ENCODE measurements at places on chromosomes 1 and 21.

- H3K27ac ChIP-seq: no peak overlapping the region
- H3K27me3 ChIP-seq: peaks cover 52% of the 10 kb centered on the region
- peak overlapping the region; percentile 53 for H3K4me3 ChIP-seq
- H3K4me1 ChIP-seq: peaks cover 3% of the 10 kb centered on the region
- H3K36me3 ChIP-seq: no peaks in the 10 kb centered on the region
- no peak for DNase-seq
Observed at GRCh38 chr1:236687273-236687672, 974 bp downstream of the ACTN2 start.

GRCh38 chr1:50942334-50942733 is 17.7 kb downstream of the FAF1 start:
- H3K36me3 ChIP-seq: peaks cover 6% of the 10 kb centered on the region
- no peak overlapping the region for H3K4me3 ChIP-seq
- no peak overlapping the region for H3K27ac ChIP-seq

DNA sequence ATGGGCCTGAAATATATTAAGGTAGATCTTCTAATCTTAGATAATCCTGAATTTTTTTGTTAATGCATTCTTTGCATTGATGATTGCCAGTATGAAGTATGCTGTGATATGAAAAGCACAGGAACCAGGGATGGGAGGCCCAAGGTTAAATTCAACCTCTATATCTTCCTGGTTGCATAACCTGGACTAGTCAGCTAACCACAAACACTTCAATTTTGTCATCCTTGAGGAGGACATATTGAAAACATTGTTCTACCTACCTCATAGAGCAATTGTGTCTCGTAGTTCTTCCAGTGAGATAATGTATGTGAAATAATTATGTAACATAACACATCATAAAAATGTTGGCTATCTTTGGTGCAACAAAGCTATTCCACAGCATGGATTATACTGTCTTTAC is 25.6 kb downstream of the PDC start:
- no peaks in the 10 kb centered on the region for H3K36me3 ChIP-seq
- no peak overlapping the region for H3K27ac ChIP-seq
- no peak overlapping the region for H3K4me3 ChIP-seq
- H3K4me1 ChIP-seq: no peaks in the 10 kb centered on the region
- no peak for DNase-seq
- H3K27me3 ChIP-seq: no peaks in the 10 kb centered on the region

GRCh38 chr1:236451796-236452373 is 57.8 kb downstream of the EDARADD start:
- peak; percentile 43 for DNase-seq
- H3K4me1 ChIP-seq: peaks cover 19% of the 10 kb centered on the region
- H3K4me3 ChIP-seq: no peak overlapping the region
- H3K27me3 ChIP-seq: no peaks in the 10 kb centered on the region
- H3K27ac ChIP-seq: peak overlapping the region; percentile 26

GRCh38 chr1:7339953-7340352 is 431.1 kb upstream of the VAMP3 start:
- no peak for DNase-seq
- no peak overlapping the region for H3K27ac ChIP-seq
- no peaks in the 10 kb centered on the region for H3K36me3 ChIP-seq

DNA sequence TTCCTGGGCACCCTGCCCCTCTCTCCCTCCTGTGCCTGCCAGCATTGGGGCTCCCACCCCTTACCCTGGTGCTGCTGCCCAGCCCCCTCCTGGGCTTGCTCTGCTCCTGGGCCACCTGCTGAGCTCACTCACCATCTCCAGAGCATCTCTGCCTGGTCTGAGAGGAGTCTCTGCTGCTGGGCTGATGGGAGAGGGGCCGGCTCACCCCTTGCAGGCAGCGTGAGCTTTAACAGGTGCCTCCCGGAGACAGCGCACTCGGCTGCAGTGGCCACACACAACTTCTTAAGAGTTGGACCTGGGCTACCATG is 721.7 kb downstream of the MATN1 start:
- peaks cover 22% of the 10 kb centered on the region for H3K27me3 ChIP-seq
- no peak overlapping the region for H3K27ac ChIP-seq
- DNase-seq: no peak
- H3K36me3 ChIP-seq: no peaks in the 10 kb centered on the region
- H3K4me3 ChIP-seq: no peak overlapping the region

DNA sequence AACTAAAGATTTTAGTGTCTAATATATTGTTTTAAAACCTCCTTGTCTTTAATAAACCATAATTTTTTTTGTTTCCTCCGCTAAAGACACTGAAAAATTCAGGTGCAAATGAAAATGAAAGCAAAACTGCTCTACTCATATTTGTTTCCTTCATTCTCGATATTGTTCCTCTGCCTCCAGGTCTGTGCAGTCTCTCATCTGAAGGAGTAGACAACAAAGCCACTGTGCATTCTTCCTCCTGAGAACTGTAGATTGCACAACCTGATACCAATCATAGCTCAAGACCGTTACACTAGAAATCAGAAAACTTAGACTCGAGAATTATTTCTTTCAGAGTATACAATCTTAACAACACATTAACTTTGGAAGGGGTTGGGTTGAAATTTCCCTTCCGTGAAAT is 373.1 kb upstream of the CXADR start:
- H3K27ac ChIP-seq: peak overlapping the region; percentile 39
- peak overlapping the region; percentile 75 for H3K4me3 ChIP-seq
- DNase-seq: no peak
- no peaks in the 10 kb centered on the region for H3K36me3 ChIP-seq
- H3K4me1 ChIP-seq: no peaks in the 10 kb centered on the region
- no peaks in the 10 kb centered on the region for H3K27me3 ChIP-seq

- H3K27ac ChIP-seq: no peak overlapping the region
- peaks cover 44% of the 10 kb centered on the region for H3K4me1 ChIP-seq
- peaks cover 79% of the 10 kb centered on the region for H3K36me3 ChIP-seq
- DNase-seq: no peak
- H3K4me3 ChIP-seq: no peak overlapping the region
Observed at GRCh38 chr1:168246506-168246905, 20.7 kb downstream of the SFT2D2 start.

DNA sequence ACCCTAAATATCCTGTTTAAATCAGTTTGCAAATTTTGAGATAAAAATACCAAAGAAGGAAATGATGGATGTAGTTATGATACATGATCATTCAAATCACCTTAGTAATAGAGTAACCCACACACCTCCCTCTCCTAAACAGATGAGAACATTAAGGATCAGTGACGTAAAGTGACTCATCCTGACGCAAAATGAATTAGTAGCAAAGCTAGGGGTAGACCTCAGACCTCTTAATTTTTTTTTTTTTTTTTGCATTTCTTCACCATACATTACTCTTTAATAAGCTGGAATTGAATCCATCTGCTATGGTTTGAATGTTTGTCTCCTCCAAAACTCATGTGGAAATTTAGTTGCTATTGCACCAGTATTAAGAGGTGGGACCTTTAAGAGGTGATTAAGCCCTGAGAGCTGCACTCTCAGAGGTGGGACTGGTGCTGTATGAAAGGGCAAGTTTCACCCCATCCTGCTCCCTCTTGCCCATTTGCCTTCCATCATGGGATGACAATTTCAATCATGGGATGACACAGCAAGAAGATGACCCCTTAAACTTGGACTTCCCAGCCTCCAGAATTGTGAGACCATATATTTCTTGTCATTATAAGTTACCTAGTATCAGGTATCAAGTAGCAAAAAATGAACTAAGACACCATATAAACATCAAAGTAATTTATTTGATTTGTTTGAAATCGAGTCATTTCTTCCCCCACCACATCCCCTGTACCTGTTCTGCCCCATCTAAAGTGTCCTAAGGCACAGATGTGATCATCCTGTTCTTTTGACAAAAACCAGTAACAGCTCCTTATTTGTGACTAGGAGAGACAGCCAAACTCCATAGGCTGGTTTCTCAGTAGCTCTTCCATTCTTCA is 114.6 kb upstream of the DUSP10 start:
- no peak for DNase-seq
- no peak overlapping the region for H3K27ac ChIP-seq
- H3K27me3 ChIP-seq: no peaks in the 10 kb centered on the region
- H3K4me3 ChIP-seq: no peak overlapping the region

- peaks cover 13% of the 10 kb centered on the region for H3K36me3 ChIP-seq
- peak overlapping the region; percentile 38 for H3K27ac ChIP-seq
- H3K27me3 ChIP-seq: no peaks in the 10 kb centered on the region
- DNase-seq: peak; percentile 38
Observed at GRCh38 chr1:36322786-36323635, 434 bp downstream of the EVA1B start.

DNA sequence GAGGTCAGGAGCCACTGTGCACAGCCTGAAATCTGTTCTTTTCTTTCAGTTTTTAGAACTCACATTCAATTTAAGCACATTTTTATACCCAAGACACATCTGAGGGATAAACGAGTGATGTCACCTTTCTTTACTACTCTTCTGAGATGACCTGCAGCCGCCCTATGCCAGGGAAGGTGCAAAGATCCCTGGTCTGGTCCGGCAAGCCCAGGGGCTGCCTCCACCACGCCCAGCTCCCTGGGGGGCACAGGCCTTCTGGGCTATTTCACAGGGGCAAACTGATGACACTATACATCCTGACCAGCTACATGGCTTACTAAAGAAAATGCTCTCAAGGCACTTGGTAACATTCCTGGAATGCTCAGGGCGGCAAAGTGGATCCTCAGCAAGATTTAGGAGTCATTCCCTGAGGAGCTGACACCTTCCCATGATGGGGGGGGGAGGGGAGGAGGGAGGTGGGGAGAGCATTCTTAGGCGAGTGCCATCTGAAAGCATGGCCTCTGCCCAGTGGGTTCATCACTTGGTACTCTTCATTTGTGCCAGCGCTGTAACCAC is 11.3 kb downstream of the MRAP start:
- peaks cover 3% of the 10 kb centered on the region for H3K4me1 ChIP-seq
- no peak overlapping the region for H3K4me3 ChIP-seq
- DNase-seq: no peak
- H3K36me3 ChIP-seq: peaks cover 9% of the 10 kb centered on the region
- H3K27ac ChIP-seq: no peak overlapping the region

GRCh38 chr1:28323720-28324119 is 5.1 kb upstream of the MED18 start:
- no peaks in the 10 kb centered on the region for H3K27me3 ChIP-seq
- peaks cover 5% of the 10 kb centered on the region for H3K4me1 ChIP-seq
- peaks cover 11% of the 10 kb centered on the region for H3K36me3 ChIP-seq
- DNase-seq: no peak
- H3K27ac ChIP-seq: no peak overlapping the region

- H3K27me3 ChIP-seq: no peaks in the 10 kb centered on the region
- H3K36me3 ChIP-seq: peaks cover 4% of the 10 kb centered on the region
- DNase-seq: no peak
- peaks cover 58% of the 10 kb centered on the region for H3K4me1 ChIP-seq
Observed at GRCh38 chr1:54371038-54371941, 34.9 kb downstream of the SSBP3 start.

DNA sequence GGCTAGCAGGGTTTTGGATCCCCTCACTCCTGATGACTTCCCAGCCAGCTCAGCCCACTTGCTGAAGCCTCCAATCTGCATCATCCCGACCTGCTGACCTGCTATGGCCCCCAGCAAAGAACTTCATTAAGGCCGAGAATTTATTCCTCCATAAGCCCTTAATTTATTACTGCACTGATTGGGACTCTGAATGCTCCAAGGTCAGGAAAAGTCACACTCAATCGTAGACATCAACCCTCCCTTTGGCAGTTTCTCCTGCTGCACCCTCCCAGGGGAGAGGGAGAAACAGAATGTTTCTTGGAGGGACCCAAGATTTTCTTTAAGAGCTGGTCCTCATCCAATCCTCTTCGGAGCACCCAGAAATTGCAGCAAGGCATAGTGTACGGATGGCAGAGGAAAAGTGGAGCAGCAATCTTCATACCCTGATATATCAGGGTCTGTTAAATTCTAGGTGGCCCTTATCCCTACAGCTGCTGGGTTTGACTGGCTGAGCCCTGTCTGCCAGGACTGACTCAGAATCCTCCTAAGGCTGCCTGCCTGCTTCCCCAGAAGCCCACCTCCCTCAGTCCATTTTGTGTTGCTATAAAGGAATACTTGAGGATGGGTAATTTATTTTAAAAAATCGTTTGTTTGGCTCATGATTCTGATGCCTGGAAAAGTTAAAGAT is 62.2 kb downstream of the DMAP1 start:
- H3K27ac ChIP-seq: no peak overlapping the region
- peaks cover 6% of the 10 kb centered on the region for H3K4me1 ChIP-seq
- H3K27me3 ChIP-seq: no peaks in the 10 kb centered on the region
- no peak overlapping the region for H3K4me3 ChIP-seq
- DNase-seq: no peak

- DNase-seq: no peak
- H3K36me3 ChIP-seq: no peaks in the 10 kb centered on the region
- no peak overlapping the region for H3K4me3 ChIP-seq
- no peak overlapping the region for H3K27ac ChIP-seq
Observed at GRCh38 chr1:167339405-167339804, 118.7 kb downstream of the POU2F1 start.

DNA sequence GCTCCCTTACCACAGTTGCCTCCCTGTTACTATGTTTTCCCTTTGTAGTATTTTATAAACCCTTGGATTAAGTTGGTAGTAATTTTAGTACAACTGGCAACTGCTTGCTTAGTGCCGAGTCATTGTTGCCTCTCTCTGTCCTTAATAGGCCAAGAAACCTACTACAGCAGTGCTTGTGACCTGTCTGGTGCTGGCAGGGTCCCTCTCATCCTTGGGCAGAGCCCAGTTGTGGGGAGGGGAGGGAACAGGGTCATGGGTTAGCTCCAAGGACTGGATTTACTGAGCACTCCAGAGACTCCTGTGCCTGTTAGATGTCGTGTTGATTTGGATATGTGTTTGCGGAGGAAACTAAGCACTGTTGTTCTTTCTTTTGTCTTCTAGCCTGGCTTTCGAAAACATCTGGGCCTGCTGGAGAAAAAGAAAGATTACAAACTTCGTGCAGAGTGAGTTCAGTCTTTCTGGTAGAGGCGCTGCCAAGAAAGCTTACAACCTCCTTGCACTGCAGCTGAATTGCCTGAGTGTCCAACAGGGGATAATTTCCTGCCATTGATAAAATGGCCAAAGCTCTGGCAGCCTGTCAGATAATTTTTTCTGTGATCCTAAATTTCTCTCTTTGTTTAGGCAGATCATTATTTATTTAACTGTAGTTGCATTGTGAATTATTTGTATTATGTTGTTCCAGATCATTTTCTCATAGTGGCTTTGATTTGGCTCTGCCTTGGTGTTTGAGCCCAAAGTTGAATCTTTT is 3.6 kb downstream of the UTP11 start:
- peaks cover 53% of the 10 kb centered on the region for H3K36me3 ChIP-seq
- no peak overlapping the region for H3K27ac ChIP-seq
- no peak overlapping the region for H3K4me3 ChIP-seq
- no peaks in the 10 kb centered on the region for H3K27me3 ChIP-seq

DNA sequence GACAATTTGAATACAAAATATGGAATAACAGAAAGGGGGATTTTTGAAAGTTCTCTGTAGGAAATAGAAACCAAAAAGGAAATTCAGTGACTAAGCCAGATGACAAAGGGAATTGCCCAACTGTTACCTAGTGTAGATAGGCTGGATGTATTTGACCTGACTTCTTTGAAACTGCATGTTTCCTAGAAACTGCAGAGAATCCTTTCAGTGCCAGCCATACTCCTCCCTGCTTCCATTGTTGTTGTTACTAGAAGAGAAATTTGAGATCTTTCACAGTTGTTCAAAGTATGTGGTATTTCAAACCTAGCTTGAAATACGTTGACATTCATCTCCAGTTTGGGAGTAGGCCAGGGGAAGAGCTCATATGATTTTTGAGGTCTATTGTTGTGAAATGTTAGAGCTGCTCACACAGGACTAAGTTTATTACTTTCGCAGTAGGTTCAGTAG is 1.8 kb upstream of the GBP5 start:
- DNase-seq: no peak
- H3K4me3 ChIP-seq: peak overlapping the region; percentile 71
- H3K4me1 ChIP-seq: peaks cover 75% of the 10 kb centered on the region
- H3K27me3 ChIP-seq: no peaks in the 10 kb centered on the region

All from effector memory CD8-positive, alpha-beta T cell (primary cell).